CD4-positive, alpha-beta T cell (primary cell): ENCODE measurements at places on chromosomes 5 and 9.
A peak's percentile ranks its signal among the peaks of the same experiment; 100 is the strongest.

GRCh38 chr9:136742591-136743391 lies at the start of gene LCN10:
Gene LCN10, minus strand, starts transcription at chr9:136742940. Its CDS starts 37 bp downstream, at chr9:136742903.
- DNase-seq: no peak

DNA sequence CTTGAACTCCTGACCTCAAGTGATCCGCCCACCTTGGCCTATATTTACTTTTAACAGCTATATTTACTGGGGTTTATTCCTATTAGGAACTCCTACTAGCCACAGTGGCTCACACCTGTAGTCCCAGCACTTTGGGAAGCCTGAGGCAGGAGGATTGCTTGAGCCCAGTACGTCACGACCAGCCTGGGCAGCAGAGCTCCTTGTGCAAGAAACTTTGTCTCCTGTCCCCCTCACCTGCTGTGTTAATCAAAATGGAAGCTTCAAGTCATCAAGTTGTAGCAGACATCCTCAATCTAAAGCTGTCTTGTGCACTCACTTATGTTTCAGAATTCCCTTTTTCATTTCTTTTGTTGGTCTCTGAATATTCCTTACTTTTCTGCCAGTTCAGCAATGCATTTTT lies 15.0 kb upstream of the SPRY4 start:
- DNase-seq: no peak

DNA sequence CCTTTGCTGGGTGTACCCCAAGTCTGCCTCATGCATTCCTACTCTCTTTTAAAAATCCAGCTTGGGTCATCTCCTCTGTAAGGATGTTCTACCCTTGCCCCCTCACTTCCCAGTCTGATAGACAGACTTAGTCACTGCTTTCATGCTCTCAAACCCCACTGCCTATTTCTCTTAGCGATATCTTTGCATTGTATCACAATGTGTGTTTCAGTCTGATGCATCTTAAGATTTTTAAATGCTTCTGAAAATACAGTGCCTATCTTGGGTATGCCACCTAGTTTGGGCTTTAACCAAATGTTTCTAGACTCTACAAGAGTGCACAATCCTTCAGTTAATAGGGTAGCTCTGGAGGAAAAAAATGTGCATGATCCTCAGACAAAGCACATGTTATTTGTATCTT lies 97.8 kb downstream of the SNX18 start:
- no peak for DNase-seq

- DNase-seq: no peak
Observed at GRCh38 chr5:91357806-91358205, 25.3 kb downstream of the ARRDC3 start.

GRCh38 chr5:125476901-125477585 lies 730.6 kb upstream of the ZNF608 start:
- no peak for DNase-seq

- no peak for DNase-seq
Observed at GRCh38 chr5:142689081-142689480, 3.2 kb upstream of the FGF1 start.

DNA sequence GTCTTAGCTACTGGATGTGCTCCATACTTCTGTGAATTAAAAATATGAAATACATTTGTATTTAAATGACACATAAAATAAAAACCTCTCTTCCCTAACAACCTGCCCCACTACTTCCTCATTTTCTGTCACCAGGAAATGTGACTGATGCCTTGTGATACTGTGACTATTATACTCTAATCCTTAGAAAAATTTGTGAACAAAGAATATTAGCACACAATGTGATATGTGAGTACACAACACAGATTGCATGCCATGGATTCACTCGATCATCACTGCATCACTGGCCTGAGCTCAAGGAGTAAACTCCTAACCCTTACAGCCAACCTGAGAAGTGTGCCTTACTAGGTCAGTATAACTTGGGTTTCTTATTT lies 281.0 kb downstream of the EFNA5 start:
- DNase-seq: no peak

- DNase-seq: no peak
Observed at GRCh38 chr5:81389025-81389424, 4.9 kb downstream of the ACOT12 start.

DNA sequence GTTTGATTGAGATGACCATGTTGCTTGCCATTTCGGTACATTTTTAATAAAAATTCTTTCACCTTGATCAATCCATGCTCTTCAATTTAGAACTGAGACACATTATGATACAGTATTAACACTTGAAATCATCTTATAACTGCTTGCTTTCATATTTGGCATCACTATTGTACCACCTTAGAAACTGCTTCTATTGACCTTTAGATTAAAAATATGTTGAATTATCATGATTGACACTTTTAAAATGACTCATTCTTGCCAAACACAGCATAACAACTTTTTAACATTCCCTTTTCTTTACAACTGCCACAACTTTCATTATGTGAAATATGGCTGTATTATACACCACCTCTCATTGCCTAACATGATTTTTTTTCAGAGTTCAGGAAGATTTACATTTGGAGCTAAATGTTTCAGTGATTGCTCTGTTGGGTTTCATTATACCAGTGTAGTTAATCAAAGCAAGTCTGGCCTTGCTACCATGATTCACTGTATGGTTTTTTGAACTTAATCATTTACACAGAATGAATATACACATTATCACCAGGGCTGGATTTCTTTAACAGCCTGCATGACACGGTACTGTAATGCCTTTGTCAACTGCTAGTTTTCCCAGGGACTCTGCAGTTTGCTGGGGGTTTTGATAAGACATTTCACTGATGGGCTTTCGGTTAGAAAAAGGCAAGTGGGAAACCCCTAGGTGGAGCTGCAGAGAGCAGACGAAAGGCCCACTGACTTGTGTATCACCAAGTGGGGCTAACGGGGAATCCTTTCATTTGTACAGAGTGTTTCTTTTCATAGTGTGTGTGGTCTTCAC lies 93.6 kb upstream of the TLE4 start:
- DNase-seq: peak; percentile 18

DNA sequence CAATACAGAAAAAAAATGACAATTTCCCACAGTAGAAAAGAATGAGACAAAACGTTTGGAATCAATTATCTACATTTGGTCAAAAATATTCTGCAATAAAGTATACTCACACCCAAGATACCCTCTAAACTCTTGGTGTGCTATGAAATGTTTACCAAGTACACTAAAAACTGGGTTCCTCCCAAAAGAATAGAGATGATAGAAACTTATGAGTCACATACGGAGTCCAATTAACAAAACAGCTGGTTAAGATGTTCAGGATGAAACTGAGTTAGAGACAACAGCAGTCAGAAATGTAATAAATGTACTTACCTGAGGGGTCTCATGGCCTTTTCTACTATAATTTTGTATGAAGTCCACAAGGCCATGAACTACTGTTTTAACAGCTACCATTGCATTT lies 25.7 kb downstream of the RC3H2 start:
- no peak for DNase-seq

DNA sequence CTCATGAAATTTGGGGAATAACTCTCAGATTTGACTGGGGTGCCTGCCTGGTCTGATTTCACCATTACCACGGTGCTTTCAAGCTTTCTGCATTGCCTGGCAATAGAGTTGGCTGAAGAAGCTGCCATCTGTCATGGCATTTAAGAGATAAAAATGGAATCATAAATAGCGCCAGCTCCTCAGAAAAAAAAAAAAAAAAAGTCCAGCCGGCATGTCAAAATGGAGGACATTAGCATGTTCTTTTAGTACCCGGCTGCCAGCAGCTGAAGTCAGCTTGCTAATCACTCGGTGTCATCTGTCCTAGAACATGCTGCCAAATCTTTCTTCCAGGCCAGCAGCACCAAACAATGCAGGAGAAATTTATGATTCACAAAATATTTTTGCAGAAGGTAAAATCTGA lies 57.7 kb upstream of the CER1 start:
- DNase-seq: no peak

- no peak for DNase-seq
Observed at GRCh38 chr9:132498531-132499210, 83.7 kb upstream of the BARHL1 start.

DNA sequence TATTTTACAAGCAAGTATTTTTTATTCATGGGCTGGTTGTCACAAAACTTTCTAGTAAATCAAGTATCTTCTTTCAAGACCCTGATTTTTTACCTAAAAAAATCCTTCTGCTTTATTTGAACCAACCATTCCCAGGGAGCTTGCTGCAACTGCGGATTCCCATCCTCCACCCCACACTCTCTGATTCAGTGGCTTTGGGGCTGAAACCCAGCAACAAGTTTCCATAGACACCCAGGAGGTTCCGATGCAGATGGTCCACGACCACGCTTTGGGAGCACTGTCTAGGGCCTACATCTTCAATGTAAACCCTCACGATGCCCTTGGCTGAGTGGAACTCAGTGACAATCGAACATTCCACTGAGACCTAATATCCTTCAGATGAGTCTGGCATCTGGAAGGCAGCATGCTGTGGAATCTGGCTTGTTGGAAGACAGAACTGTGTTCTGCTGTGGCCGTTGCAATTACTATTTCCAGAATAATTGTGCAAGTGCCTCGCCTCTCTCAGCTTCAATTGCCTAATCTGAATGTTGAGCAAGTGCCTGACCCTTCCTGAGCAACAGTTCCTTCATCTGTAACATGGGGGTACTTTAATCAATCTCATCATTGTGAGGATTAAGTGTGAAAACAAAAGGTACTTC lies 105.1 kb downstream of the INSYN2B start:
- no peak for DNase-seq

GRCh38 chr5:173564106-173564505 lies 52.3 kb downstream of the BOD1 start:
- DNase-seq: no peak

- no peak for DNase-seq
Observed at GRCh38 chr9:123820139-123820538, 109.8 kb downstream of the DENND1A start.

GRCh38 chr5:154384480-154385235 lies 61.1 kb upstream of the SAP30L start:
- DNase-seq: no peak

GRCh38 chr9:21672761-21673160 lies 129.7 kb upstream of the MTAP start:
- no peak for DNase-seq

GRCh38 chr9:69898714-69899209 lies 78.1 kb downstream of the CFAP95 start:
- no peak for DNase-seq

GRCh38 chr5:160445132-160445531 lies 23.5 kb downstream of the PTTG1 start:
- no peak for DNase-seq

DNA sequence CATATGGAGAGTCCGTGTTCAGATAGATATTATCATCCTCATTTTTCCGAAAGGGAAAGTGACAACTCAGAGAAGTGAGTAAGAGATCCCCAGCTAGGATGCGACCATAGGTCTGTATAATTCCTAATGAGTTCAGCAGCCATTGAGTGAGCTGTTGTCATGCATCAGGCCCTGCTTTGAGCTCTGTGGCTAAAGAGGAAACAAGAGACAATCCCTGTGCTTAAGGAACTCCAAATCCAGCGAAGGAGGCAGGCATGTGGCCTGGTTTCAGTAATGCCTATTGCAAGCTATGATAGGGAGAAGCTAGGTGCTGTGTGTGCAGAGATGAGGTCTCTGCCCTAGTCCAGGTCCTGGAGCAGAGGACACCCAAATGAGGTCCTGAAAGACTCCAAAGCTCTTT lies 192.8 kb downstream of the ACTL7B start:
- no peak for DNase-seq

DNA sequence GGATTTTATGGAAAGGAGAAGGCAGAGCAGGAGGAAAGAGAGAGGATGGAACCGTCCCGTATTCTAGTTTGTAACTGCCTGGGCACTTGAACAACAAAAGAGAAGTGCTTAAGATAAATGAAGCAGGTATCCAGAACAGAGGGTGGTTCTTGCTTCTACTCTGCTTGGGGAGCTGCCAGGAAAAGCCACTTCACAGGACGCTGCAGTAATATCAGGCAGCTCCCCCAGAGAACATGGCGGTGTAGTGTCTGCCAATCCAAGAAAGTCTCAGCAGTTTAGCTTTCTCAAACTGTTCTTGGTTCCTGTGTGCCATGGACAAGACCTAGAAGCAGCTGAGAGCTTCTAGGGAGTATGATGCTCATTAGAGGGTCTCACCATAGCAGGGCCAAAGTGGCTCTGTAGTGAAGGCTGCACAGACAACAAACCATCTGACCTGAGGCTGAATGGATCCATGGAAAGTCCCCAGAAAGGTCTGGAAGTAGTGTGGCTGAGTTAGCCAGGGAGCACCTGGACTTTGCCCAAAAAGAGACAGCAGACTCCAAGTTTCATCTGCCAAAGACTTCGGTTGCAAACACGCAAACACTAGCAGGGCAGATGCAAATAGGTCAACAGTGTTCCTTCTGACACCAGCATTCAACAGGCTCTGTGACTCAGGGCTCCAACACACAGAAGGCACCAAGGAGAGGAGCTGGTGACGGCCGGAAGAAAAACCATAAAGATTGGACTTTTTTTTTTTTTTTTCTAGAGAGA lies 72.2 kb upstream of the TNFSF8 start:
- no peak for DNase-seq

DNA sequence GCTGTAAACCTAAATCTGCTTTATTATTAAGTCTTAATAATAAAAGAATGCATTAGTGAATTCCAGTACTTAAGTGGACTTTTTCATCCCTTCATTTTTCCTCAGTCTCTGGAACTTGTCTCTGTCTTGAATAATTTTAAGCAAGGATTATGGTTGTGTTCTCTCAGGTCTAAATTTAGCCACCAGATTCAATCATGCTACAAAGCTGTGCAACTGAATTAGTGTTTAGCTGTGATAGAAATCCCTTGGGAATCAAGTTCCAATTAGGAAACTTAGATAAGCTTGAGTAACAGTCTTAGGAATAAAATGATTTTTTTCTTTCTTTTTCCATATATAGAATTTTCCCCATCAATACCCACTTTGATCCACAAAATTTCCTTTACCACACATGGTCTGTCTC lies 104.3 kb downstream of the PLPPR1 start:
- DNase-seq: no peak

DNA sequence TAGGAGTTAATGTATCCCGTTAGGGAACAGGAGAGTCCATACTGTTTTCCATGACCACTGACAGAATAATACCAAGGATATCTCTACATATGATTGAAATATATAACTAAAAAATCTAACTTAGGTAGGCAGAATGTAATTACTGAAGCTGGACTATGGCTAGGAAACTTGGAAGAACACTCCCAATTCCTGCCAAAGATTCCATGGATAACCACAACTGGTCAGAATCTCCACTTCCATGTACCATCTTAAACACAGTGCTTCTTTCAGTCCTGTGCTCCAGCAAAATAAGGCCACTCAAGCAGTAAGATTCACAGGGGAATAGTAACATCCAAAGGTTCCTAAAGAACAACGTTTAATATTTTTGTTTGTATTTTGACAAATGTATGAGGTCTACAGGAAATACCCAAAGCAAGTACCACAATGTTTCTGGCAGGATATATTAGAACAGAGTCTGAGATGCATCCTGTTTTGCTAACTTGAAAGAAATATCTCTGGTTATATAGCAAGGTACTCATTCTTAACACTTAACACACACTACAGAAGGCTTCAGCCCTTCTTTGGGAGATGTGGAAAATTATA lies 295.0 kb downstream of the ADAMTS6 start:
- DNase-seq: no peak
